ENCODE measurements at places on chromosomes 6 and 20.

DNA sequence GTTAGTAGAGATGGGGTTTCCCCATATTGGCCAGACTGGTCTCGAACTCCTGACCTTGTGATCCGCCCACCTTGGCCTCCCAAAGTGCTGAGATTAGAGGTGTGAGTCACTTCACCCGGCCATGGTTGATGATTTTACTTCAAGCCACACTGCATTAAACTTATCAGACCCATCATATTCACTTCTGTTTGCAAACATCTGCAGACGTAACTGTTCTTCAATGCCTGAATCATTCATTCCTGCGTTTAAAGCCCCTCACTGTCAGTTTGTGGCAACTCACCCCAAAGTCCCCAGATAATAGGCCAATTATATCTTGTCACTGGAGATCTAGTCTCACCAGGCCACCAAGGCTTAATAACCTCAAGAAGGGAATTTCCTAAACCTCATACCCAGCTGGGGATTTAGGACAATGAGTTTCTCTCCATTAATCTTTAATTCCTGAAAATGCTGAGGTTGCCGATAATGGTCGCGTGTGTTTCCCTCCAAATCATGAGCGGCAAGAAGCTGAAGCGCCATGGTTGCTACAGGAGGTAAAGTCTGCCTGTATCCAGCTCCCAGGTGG lies 229.6 kb downstream of the LY86 start:
- no peak for DNase-seq

DNA sequence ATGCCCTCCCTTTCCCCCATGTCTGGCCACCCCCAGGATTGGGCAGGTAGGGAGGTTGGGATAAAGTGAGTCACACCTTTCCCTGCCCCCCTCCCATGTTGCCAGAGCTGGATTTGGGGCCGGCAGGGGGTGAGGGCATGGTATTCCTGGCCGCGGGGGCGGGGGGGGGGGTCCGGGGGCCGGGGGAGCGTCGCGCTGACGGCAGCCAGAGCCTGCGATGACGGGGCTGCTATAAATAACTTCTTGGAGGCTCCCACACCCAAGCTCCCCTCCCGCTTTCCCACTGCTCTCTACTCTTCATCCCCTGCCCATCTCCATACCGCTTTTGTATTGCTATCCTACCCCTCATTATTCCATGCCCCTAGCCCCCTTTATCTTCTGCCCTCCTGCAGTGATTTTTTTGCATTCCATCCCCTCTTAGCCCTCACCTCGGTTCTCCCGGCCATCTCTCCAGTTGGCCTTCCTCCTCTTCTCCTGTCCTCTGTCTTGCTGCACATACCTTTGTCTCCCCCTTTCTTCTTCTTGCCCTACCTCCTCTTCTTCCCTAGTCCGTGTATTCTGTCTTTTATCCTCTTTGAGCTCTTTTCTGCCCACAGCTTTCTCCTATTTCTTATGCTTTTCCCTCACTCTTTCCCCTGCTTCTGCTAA lies 13.8 kb downstream of the SYNGAP1 start:
- DNase-seq: no peak

- no peak for DNase-seq
Measured at GRCh38 chr6:107434812-107435211, 24.6 kb downstream of the PDSS2 start.

DNA sequence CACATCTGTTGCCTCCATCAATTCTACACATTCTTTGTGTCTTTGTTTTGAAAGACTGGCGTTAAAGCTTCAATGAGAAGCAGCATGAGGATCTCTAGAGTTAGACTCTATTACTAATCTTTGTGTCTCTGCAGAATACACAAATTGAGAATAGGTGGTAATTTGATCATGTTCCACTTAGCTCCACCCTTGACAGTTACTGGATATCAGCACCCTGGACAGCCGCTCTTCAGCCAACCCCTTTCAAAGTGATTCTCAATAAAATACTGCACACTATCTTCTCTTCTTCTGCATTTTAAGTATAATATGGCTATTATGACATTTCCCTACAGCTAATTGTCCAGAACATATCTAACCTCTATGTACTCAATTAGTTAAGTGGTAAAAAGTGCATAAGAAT lies 54.3 kb upstream of the CNR1 start:
- DNase-seq: no peak

GRCh38 chr6:136893187-136893586 lies 28.9 kb upstream of the SLC35D3 start:
- DNase-seq: no peak

GRCh38 chr6:136471372-136471771 lies 78.8 kb downstream of the MAP7 start:
- no peak for DNase-seq

DNA sequence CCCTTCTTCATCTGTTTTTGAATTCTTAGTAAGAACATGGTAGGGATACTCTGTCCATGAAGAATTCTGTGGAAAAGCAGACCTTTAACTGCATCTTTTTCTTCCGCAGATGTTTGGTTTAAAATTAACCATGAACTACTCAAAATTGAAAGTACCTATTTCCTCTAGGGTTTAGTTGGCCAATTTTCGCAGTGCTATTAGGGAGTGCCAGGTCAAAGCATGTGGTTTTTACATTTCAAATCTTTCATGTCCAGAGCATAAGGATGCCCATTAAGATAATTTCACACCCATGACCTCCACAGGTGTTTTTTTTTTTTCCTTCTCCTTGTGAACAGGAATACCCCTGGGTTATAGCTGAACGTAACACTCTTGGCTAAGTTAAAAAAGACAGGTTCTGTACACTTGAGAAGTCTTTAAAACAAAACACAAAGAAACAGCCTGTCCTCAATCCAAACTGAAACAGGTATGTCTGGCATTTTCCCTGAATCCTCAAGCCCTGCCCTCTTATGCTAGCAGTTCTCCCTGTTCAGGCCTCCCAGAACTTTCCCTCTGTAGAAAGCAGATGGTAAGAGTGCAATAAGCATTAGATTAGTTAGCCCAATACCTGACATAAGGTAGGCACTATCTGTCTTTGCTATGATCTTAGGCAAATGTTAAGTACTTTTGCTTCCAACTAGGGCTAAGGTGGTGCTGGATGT lies 67.1 kb downstream of the ELOVL5 start:
- DNase-seq: no peak

Data from activated T-cell treated with anti-CD3 and anti-CD28 coated beads for 24 hours (primary cell).